ENCODE measurements at places on chromosomes 2 and 18.

DNA sequence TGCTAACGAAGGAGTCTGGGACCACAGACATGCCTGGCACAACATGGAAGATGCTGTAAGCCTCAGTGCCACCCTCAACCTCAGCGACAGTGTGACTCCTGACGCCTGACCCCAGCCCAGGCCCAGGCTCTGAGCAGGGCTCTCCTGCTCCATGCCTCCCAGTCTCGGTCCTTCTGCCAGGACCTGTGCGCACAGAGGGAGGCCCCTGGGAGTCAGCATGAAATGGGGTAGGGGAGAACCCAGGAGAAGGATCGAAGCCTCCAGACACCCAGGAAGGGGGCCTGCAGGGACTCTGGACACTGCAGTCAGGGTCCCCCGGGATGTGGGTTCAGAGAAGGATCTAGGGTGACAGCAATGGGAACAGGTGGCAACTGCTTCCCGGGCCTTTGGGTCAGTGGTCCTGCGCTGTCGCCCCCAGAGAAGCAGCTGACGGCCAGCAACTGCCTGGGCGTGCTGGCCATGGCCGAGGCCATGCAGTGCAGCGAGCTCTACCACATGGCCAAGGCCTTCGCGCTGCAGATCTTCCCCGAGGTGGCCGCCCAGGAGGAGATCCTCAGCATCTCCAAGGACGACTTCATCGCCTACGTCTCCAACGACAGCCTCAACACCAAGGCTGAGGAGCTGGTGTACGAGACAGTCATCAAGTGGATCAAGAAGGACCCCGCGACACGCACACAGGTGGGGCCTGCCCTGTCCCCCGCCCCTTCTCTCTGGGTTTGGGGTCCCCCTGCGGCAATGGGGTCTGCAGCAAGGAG is 233.9 kb downstream of the ATAD2B start:
- no peak for DNase-seq

GRCh38 chr2:127589358-127589757 is 53.9 kb downstream of the MYO7B start:
- no peak for DNase-seq

DNA sequence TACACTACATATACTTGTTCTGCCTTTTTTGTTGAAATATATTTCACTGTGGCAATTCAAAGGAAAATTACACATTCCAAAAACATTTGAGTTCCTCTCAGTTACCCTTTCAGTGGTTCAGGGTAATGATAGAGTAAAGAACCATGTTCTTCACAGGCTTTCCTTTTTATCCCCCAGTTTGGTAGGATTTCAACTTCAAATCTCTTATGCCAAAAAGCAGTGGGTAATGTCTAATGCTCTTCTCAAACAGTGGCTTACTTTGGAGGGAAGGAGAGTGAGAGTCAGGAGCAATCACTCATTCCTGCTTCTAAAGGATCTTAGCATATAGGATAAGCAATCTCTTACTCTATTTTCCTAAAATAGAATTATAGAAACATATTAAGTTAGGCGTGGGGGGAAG is 290.6 kb downstream of the ZEB2 start:
- no peak for DNase-seq

- DNase-seq = no peak
Measured at GRCh38 chr2:68889500-68889899, 18.3 kb upstream of the BMP10 start.

DNA sequence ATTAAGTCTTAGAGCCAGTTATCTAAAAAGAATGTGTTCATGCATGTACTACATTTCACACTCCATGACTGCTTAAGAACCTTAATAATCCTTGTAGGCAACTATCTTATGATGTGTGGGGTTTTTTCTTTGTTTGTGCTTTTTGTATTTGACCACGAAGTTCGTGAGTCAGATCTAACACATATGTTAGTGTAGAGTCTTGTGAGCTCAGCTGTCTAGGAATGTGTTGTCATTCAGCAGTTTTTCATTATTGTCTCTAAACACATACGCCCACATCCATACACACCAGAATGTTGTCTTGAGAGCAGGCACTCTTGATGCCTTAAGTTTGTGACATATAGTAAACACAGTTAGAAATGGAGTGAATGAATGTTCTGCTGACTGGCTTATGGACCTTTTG is 38.4 kb downstream of the CAB39 start:
- DNase-seq = no peak

DNA sequence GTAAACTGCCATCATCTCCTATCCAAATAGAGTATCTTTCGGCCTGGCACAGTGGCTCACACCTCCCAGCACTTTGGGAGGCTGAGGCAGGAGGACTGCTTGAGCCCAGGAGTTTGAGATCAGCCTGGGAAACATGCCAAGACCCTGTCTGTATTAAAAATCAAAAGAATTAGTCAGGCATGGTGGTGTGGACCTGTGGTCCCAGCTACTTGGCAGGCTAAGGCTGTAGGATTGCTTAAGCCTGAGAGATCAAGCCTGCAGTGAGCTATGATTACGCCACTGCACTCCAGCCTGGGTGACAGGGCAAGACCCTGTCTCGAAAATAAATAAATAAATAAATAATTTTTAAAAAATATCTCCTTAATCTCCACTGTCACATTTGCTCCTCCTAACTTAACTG is 14.7 kb upstream of the ARPC2 start:
- DNase-seq = no peak

DNA sequence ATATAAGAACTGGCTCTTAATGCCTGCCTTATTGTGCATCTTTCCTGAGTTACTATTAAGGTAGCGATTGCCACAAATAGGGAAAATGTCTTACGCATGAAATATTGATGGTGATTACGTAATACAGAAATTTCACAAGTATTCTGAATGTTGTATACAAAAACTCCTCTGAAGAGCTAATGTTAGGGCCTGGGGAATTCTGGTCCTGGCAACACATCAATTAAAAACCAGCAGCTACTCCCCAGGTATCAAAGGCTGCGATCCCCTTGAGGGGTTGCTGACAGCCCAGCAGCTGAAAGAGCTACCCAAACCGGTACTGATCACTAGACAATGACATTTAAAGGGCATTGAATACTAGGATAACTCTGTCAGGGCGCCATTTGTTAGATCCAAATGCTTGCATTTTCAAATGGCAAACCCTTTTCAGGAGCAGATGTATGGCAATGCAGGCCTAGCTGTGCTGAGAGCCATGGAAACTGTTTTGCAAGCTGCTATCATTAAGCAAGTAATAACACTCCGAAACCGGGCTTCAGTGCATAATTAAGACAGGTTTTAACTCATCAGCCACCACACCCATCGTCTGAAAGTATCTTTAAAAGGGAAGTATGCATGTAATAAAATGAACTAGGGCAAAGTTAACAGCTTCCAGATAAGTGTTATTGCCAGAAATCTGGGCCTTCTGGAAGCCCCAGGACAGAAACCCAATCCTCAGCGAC is 78.4 kb downstream of the CLHC1 start:
- DNase-seq = no peak

- no peak for DNase-seq
Measured at GRCh38 chr18:8174771-8175170, 434.5 kb upstream of the RAB12 start.

- DNase-seq = no peak
Measured at GRCh38 chr2:195985741-195986140, 82.9 kb downstream of the DNAH7 start.

DNA sequence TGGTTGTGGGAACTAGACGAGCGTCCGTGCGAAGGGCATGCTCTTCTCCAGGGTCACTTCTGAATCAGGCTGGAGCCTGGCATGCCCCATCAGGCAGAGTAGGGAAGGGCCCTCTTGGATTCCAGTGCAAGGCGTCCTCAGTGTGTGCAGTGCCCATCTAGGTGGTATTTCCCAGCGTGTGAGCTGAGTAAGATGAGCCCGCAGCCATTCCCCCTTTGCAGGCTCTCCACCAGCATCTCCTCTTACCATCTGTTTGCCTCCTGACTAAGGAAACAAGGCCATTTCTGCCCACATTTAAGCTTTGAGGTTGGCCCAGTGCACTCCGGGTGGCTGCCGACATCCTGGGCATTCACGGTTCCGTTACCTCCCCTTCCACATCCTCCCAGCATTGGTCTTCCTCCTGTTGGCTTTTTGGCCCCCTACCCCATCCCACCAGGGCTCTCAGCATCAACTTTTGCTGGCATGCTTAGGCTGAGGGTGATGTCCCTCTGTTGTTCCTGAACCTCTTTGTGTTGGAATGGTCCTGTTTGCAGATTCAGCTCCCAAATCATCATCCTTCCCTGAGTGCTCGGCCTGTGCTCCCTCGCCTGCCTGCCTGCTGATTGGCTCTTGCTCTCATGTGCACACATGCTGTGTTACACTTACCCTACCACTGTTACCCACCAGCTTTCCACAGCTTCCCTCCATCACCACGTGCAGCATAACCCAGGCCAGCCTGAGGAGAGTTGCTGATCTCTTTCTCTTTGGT is 11.8 kb downstream of the CEP68 start:
- no peak for DNase-seq

DNA sequence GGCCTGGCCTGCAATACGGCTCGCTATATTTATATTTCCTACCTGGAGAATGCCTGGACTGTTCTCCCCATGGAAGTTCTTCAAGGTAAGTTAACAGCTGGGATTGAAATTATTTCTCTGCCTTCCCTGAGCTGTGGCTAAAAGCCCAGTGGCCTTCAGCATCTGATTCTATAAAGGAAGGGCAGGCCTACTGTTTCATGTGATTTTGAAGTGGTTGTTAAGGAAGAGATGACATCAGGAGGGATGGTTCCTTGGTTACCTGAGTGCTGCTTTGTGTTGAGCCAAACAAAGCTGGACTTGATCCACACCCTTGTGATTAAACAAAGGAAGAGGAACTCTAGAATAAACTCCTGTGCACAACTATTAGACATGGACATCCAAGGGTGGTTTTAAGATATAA is 61.6 kb downstream of the MFSD6 start:
- peak; percentile 33 for DNase-seq

DNA sequence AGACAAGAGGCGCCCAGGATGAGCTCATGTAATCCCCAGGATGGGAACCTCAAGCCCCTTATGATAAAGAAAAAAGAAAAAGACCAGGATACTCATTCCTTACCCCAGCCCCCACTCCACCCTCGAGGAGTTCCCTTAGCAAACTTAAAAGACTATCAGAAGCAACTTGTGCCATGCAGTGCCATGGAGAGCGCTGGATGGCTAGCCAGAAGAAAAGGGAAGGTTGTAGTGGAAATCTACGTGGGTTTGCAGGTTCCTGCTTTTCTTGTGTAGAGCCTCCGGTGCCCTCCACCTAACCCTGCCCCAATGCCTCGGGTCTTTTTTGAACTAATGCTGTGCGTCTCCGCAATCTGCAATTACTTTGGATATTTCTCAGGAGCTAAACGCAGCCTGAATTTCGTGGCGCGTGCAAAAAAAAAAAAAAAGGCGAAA is 16.2 kb upstream of the BCL11A start:
- DNase-seq = no peak

DNA sequence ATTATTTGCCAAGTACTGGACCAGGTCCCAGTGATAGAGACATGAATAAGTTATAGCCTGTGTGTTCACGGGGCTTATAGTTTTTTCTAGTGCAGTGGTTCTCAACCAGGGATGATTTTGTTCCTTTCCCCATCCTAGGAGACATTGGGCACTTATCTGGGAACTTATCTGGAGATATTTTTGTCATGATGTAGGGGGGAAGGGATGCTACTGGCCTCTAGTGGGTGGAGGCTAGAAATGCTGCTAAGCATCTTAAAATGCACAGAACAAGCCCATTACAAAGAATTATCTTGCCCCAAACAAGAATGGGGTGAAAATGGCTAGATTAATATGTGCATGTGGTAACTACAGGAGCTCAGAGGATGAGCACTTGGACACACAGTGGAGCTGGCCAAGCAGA is 75.2 kb downstream of the KLHL29 start:
- no peak for DNase-seq

DNA sequence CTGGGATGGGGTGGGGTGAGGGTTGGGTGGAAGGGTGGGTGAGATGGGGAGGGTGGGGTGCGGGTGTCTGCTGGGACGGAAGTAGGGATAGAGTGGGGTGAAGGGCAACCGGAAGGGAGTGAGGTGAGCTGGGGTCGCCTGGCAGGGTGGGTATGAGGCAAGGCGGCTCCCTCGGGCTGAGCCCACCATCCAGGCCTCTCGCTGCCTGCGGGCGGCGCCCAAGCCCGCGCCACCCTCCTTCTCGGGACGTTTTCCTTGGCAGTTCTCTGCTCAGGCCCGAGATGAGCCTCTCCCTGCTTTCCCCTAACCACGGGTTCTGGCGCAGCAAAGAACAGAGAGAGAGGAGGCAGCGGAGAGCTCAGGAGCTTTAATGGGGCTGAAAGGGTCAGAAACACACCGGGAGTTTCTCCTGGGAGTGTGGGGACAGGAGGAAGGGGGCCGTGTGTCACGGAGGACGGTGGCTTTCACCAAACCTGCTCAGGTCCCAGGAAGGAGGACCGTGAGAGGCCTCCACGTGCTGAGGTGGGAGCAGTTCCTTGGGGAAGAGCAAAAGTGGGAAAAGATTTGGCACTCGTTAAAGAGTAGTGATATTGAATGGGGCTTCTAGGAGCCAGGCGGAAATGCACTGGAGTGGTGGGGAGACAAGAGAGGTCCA is 4.1 kb downstream of the FEV start:
- no peak for DNase-seq

DNA sequence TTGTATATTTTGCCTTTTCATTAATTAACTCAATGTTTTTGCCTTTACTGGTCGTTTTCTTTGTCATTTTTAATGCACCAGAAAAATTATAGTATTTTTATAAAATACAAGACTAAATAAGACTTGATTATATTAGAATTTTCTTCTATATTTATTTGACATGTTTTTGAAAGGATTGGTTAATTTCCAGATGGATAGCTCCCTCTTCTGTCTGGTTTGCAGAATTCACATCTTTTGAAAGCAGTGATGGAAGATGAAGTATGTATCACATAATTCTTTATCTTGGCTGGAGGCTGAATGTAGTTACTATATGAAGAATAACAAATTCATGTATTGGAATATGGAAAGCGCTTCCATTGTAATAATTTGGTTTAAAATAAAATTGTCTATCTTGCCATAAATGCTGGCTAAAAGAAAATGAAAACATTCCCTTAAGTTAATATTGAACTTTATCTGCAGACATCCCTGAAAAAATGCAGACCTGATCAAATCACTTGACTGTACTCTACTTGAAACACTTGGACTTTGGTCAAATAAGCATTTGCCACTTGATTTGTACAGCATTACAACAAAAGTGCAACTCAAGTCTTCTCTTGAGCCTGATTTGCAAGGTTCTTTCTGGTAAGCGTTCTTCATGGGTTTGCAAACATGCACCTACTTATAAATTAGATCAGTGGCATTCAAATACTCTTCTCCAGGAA is 86.3 kb upstream of the EFEMP1 start:
- DNase-seq = no peak

DNA sequence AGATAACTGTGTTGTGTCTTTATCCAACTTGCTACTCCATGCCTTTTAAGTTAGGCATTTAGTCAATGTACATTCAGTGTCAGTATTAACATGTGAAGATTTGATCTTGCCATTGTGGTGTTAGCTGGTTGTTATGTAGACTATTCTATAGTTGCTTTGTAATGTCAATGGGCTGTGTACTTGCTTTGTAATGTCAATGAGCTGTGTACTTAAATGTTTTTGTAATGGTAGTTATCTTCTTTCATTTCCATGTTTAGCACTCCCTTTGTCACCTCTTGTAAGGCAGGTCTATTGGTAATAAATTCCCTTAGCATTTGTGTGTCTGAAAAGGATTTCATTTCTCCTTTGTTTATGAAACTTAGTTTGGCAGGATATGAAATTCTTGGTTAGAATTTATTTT is 53.4 kb downstream of the MC4R start:
- no peak for DNase-seq
